Activated naive CD8-positive, alpha-beta T cell treated with anti-CD3 and anti-CD28 coated beads, Interleukin-2, amount 10 ng/mL, durations not matched to agents 7 days and 5 days (primary cell): ENCODE measurements at places on chromosomes 5 and 9. TPM values are rescaled to one million over a fixed set of nuclear protein-coding genes. Genes with fewer than 3 reads are reported as not detected.

The GARIN3 gene
- not detected for total RNA-seq

GRCh38 chr5:157842185-157842584 lies 16.8 kb downstream of the CLINT1 start:
- DNase-seq = no peak
- no peak overlapping the region for H3K27ac ChIP-seq
- H3K4me1 ChIP-seq = peaks cover 7% of the 10 kb centered on the region
- H3K4me3 ChIP-seq = no peak overlapping the region

- H3K27me3 ChIP-seq = no peaks in the 10 kb centered on the region
- peaks cover 21% of the 10 kb centered on the region for H3K36me3 ChIP-seq
- H3K4me3 ChIP-seq = peak overlapping the region; percentile 97
- H3K4me1 ChIP-seq = peaks cover 40% of the 10 kb centered on the region
- no peak for DNase-seq
Observed at GRCh38 chr5:52799358-52799982, 11.8 kb downstream of the ITGA1 start.

- peaks cover 2% of the 10 kb centered on the region for H3K4me1 ChIP-seq
- no peak overlapping the region for H3K4me3 ChIP-seq
- peaks cover 3% of the 10 kb centered on the region for H3K36me3 ChIP-seq
- H3K27me3 ChIP-seq = no peaks in the 10 kb centered on the region
- no peak overlapping the region for H3K27ac ChIP-seq
- DNase-seq = no peak
Observed at GRCh38 chr5:10620346-10620745, 56.5 kb downstream of the ANKRD33B start.

The IL5 gene
- total RNA-seq = not detected
